GM20000 (cell line): ENCODE measurements at places on chromosomes 13 and 19.

- no peak for DNase-seq
Measured at GRCh38 chr13:79455331-79455730, 25.6 kb upstream of the NDFIP2 start.

DNA sequence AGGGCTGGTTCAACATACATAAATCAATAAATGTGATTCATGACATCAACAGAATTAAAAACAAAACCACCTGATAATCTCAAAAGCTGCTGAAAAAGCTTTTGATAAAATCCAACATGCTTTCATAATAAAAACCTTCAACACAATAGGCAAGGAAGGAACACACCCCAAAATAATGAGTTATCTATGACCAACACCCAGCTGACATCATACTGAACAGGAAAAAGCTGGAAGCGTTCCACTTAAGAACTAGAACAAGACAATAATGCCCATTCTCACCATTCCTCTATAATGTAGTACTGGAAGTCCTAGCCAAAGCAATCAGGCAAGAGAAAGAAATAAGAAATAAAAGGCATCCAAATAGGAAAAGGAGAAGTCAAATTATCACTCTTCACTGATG, 116.2 kb upstream of the FREM2 start:
- no peak for DNase-seq

- DNase-seq, result no peak
Measured at GRCh38 chr13:74398599-74398998, 264.4 kb upstream of the KLF12 start.

GRCh38 chr19:1243768-1244692, 2.5 kb downstream of the ATP5F1D start:
- peak; percentile 92 for DNase-seq

- DNase-seq, result no peak
Measured at GRCh38 chr13:114222461-114222968, 12.2 kb upstream of the CDC16 start.

- no peak for DNase-seq
Measured at GRCh38 chr19:46629546-46630025, 4.7 kb upstream of the PTGIR start.
